HT-29 (cell line): ENCODE measurements at places on chromosomes 5 and 9. TPM values are rescaled to one million over a fixed set of nuclear protein-coding genes. Genes with fewer than 3 reads are reported as not detected.

DNA sequence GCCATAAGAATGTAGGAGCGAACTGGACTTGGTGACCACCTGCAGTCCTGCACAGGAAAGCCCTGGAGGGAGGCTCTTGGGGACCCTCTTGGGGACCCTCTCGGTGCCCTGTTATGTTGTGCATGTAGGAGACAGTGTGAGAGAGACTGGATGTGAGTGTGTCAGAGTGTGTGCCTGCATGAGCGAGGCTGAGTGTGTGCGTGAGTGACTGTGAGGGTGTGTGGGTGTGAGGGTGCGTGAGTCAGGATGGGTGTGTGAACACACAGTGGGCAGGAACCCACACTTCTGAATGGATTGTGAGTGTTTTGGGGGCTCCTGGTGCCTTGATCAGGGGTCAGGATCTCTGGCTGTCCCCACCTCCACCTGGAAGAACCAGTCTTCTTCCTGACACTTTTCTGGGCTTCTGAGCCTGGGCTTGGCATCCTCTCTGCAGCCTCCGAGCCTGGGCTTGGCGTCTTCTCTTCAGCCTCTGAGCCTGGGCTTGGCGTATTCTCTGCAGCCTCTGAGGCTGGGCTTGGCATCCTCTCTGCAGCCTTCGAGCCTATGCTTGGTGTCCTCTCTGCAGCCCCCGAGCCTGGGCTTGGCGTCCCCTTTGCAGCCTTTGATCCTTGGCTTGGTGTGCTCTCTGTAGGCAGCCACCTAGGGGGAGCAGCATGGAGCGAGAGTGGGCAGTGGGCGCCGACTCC lies 25.6 kb upstream of the ANKRD33B start:
- DNase-seq = no peak

DNA sequence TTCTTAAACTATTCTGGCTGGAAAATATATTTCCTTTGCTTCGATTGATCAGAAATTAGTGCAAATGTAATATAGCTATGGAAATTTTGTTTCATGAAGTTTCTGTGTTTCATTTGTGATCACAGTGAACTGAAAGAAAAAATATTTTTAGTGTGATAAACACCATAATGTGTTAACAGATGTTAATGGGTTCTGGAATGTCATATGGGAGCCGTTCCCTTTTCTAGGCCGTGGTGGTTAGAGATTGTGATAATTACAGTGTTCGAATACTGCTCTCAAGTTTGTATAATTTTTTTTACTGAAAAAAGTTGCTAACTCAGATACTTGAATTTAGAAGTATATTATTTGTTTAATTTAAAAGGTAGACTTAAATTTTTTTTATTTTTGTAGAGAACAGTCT lies 19.3 kb downstream of the GAPVD1 start:
- no peak for DNase-seq

Gene FAM219A
- 8.0 and 10.3 TPM in 2 replicates for total RNA-seq

Gene ABO
- 3.1 and 4.8 TPM in 2 replicates for total RNA-seq

GRCh38 chr9:135392511-135392910 lies 87.1 kb upstream of the PPP1R26 start:
- DNase-seq = no peak

DNA sequence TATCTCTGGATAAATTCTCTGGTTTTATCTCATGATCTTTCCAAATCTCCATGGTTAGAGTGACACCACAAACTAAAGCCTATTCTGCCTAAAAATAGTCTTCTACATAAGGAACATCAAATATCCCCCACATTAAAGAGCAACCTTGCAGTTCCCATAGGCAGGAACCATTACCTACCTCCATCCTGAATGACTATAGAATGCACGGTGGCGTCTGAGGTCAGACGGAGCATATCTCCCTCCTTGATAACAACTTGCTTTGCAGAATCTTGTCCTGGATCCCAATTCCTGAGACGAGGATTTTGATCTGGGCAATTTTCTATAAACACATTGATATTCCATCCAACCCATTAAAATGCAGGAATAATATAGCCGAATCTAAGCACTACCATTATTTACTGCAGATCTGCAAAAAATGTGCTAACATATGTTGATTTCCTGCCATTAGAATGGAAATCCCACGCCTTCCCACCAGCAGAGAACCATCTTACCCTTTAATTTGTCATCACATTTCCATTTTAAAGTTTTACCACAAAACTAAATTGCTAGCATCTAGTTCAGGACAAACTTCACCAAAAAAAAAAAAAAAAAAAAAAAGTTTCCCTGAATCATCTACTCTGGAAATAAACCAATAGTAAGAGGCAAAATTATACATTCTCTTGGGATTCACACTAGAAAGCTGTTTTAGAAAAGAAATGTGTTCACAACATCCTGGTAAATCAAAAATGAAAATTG lies 22.1 kb downstream of the CEMIP2 start:
- no peak for DNase-seq
